ENCODE measurements at places on chromosomes 5 and 9.

GRCh38 chr9:21993893-21994555, at the start of gene CDKN2A:
Gene CDKN2A (minus strand): TSS chr9:21994392.
- no peak for DNase-seq
- peak within 1 kb of the TSS; percentile 72 for H3K27ac ChIP-seq
- no peaks in the 10 kb centered on the region for H3K36me3 ChIP-seq
- peaks cover 46% of the 10 kb centered on the region for H3K27me3 ChIP-seq
- H3K4me1 ChIP-seq, result peaks cover 10% of the 10 kb centered on the region
- H3K4me3 ChIP-seq, result peak within 1 kb of the TSS; percentile 76

GRCh38 chr5:79395296-79395695, 118.6 kb downstream of the HOMER1 start:
- H3K4me1 ChIP-seq, result no peaks in the 10 kb centered on the region
- no peaks in the 10 kb centered on the region for H3K36me3 ChIP-seq
- H3K4me3 ChIP-seq, result no peak overlapping the region
- H3K27me3 ChIP-seq, result no peaks in the 10 kb centered on the region
- H3K27ac ChIP-seq, result no peak overlapping the region

DNA sequence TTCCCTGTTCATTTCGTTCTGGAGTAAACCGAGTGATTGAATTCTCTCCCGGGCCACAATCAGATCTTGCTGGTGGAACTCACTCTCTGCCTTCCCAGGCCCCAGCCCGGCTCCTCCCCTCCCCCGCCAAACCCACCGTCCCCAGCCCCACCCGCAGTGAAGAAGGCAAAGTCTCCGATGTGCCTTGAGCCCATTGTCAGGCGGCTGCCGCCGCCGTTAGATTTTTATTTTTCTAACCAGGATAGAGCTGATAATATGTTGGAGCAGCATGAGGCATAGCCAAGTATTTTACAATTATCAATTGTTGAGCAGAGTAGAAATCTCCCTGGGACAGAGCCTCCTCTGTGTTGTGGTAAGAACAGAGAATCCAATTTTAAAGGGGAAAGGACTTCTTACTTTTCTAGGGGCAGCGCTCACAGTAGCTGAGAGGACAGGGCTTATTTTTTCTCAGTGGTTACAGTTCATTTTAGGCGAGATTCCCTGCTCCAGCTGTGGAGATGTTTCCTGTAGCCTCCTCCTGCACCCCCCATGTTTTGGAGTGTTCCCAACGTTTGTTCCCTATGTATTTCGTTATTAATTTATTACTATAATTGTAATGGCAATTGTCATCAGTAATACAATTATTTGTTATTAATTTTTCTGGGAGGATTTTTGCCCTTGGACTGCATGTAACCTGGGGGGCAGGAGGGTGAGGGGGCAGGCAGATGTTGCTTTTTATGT, 1.3 kb downstream of the PSAT1 start:
- no peak overlapping the region for H3K27ac ChIP-seq
- H3K4me1 ChIP-seq, result peaks cover 30% of the 10 kb centered on the region
- H3K27me3 ChIP-seq, result peaks cover 30% of the 10 kb centered on the region
- DNase-seq, result no peak
- no peaks in the 10 kb centered on the region for H3K36me3 ChIP-seq

- no peaks in the 10 kb centered on the region for H3K27me3 ChIP-seq
- DNase-seq, result no peak
- no peak overlapping the region for H3K4me3 ChIP-seq
- H3K27ac ChIP-seq, result no peak overlapping the region
- H3K4me1 ChIP-seq, result no peaks in the 10 kb centered on the region
- H3K36me3 ChIP-seq, result no peaks in the 10 kb centered on the region
Observed at GRCh38 chr5:17794201-17794600, 159.9 kb downstream of the TAF11L14 start.
